ENCODE measurements at places on chromosomes 11 and 22.

DNA sequence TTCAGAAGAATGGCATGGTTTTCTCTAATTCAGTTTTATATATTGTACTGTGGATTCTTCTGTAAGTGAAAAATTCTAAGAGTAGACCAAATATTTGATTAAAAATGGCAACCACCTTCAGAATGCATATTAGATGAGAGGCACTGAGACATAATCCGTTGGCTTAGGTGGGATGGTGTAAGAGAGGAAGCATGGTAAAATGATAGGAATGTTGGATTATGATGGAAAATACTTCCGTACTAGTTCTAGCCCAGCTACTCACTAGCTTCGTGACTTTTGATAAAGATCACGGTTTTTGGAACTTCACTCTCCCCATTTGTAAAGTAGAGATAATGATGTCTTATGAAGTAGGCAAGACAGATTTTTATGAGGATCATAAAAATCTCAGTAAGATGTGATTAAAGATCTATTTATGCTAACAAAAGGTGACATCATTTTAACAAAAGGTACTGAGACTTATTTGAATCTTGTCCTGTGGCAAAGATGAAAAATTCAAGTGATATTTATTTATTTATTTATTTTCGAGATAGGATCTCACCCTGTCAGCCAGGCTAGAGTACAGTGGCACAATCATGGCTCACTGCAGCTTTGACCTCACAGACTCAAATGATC is 37.5 kb downstream of the UVRAG start:
- no peak for DNase-seq

DNA sequence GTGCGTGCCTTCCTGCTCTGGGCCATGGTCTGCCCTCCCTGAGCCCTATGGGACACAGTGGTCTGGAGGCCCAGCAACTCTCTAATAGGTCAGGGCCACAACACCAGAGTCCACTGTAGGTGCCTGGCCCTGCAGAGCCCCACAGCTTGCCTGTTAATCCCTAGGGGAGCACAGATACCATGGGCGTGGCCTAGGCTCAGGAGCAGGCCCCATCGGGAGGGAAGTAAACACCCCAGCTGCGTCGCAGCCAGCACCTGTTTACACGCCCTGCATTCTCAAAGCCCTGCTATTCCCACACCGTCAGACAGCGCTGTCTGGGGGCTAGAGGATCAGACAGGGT is 2.5 kb downstream of the KCTD17 start:
- no peak for DNase-seq

DNA sequence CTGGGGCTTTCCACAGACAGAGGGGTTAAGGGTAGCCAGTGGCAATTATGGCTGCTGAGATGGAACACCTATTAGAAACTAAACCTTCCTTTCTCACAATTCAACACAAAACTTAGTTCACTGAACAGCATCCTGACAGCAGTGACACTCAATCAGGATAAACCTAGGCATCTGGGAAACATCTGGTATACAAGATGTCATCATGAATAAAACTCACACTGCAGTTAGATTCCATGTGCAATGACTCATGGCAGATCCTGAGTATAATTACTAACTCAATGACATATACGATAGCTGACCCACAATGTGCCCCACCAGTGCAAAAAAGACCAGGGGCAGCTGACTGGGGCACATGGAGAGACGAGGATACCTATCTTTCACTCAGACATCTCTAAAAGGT is 17.7 kb downstream of the RBFOX2 start:
- peak; percentile 90 for DNase-seq

- no peak for DNase-seq
These were observed 339.7 kb upstream of the B3GAT1 start for GRCh38 chr11:134751766-134752165.

- no peak for DNase-seq
These were observed 17.3 kb downstream of the KCTD17 start for GRCh38 chr22:37068859-37069258.

DNA sequence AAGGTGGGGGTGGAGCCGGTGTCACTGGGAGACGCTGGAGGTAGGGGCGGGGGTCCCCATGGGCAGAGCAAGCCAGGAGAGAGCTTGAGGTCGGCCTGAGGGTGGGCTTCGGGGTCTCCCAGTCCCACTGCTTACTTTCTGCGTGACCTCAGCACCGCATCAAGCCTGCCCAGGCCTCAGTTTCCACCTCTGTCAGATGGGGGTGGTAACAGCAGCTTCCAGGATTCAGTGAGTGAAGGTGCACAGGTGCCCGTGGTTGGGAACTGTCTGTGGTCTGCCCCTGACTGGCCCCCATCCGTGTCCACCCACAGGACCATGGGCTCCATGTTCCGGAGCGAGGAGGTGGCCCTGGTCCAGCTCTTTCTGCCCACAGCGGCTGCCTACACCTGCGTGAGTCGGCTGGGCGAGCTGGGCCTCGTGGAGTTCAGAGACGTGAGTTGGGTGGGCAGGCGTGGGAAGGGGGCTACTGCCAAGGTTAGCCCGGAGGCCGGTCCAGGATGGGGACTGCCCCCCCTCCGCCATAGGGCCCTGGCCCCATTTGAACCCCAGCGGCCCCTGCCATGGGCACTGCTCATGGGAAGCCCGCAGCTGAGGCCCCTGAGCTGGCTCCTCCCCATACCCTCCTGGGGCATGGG is 2.2 kb downstream of the TCIRG1 start:
- no peak for DNase-seq

- DNase-seq, result no peak
These were observed 14.4 kb upstream of the NCAM1 start for GRCh38 chr11:112946866-112947265.

DNA sequence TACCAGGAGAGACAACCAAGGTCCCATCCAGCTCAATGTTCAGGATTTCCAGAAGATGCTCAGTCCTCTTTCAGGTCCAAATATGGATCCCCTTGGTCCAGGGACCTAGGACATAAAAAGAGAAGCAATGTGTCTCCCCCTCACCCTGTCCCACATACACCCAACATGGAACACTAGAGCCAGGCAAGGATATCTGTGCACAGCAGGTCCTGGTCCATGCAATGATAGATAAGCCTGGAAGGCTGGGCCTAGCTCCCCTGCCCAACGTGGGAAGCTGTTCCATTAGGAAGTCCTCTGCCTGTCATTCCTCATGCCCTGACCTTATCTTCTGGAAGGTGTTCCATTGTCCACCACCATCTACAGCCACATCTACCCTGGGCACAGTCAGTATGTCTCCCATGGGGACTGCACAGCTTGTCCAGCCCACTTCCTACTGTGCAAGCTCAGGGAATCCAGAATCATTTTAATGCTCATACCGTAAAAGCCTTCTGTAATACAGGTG is 1434.8 kb downstream of the TBC1D22A start:
- no peak for DNase-seq

Measured in fibroblast of skin of back (primary cell).